H54 (cell line): ENCODE measurements at places on chromosomes 13 and 19.

- DNase-seq = no peak
Observed at GRCh38 chr19:54062643-54063042, 1.1 kb downstream of the VSTM1 start.

GRCh38 chr19:42270346-42271044, 1.4 kb downstream of the CIC start:
- peak; percentile 90 for DNase-seq

DNA sequence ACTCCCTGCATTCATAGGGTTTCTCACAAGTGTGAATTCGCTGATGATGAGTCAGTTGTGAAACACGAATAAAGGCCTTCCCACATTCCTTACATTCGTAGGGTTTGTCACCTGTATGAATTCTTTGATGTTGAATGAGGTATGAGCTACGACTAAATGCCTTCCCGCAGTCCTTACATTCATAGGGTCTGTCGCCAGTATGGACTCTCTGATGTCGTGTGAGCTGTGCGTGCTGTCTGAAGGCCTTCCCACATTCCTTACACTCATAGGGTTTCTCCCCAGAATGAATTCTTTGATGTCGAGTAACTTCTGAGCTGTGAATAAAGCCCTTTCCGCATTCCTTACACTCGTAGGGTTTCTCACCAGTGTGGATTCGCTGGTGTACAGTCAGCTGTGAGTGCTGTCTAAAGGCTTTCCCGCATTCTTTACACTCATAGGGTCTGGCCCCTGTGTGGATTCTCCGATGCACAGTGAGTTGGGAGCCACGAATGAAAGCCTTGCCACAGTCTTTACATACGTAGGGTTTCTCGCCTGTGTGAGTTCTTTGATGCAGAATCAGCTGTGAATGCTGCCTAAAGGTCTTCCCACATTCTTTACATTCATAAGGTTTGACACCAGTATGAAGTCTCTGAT, 30.5 kb upstream of the COX7A1 start:
- no peak for DNase-seq

DNA sequence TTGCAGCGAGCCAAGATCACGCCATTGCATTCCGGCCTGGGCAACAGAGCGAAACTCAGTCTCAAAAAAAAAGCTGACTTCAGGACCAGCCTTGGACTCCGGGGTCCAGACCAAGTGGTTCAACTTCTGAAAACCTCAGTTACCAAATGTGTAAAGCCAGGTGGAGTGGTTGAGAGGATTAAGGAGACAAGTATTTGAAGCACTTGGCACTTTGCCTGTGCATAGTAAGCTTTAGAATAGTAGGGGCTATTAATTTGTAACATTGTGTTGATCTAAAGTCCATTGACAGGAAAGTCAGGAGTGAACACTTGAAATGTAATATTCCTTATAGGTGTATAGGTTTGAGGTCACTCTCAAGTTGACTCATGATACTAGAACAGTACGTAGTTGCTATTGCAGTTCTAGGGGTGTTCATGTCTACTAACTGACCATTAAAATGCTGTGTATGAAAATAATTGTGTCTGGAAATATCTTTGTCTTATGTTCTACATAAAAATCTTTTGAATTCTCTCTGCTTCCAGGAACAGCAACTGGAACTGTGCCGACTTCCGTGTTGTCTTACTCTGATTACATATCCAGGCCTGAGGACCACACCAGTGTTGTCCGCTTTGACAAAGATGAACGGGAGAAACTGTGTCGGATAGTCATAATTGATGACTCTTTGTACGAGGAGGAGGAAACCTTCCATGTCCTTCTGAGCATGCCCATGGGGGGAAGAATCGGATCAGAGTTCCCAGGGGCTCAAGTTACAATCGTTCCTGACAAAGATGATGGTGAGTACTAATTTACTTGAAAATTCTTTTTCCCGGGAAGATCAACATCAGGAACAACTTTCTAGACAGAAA, 97.4 kb downstream of the FREM2 start:
- DNase-seq = no peak

DNA sequence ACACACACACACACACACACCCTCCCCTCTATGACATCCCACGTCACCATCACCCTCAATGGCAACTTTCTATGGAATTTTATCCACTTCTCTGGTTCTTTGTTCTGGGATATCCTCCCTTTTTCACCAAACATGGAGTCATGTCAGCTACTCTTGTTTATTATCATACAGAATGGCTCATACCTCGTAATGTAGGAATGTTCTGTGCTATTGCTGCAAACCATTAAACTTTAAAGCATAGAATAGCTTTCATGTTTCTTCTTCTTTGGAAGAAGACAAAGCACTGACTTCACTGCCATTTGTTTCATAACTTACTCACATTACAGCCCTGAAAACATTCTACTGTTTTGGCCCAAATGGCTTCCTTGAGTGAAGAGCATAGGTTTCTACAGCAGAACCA, 163.4 kb downstream of the FOXO1 start:
- no peak for DNase-seq

GRCh38 chr13:113585896-113586295, 1.3 kb downstream of the TFDP1 start:
- DNase-seq = no peak

DNA sequence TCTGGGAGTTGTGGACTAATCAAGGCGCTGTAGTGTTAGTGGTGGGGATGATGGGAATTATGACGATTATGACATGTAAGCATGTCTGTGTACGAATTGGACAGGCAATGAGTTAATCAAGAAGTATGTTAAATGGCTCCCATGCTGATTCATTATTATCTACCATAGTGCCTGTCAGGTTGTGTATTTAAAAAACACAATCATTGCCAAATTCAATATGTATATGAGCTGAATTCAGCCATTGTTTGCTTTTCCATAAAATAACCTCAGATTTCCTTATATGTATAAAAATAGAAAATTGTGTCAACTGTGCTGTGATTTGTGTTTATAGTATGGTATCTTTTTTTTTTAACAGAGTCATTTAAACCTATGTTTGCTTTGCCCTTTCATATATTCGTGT, 37.1 kb downstream of the PCCA start:
- no peak for DNase-seq

DNA sequence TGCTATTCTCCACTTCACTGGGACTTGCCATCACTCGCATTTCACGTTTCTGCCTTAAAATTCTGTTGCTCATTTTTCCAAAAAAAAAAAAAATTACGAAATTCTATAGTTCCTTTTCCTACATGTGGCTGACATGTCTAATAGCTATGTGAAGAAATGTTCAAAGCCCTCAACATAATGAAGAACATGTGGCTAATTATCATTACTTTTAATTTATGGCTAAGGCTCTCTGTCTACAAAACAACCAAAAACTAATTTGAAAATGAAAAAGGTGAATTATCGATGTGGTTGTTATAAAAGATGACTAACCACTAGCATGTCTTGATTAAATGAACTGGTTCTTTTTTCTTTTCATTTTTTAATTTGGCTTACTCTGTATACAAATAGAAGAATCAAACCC, 940.0 kb downstream of the EFNB2 start:
- DNase-seq = no peak

DNA sequence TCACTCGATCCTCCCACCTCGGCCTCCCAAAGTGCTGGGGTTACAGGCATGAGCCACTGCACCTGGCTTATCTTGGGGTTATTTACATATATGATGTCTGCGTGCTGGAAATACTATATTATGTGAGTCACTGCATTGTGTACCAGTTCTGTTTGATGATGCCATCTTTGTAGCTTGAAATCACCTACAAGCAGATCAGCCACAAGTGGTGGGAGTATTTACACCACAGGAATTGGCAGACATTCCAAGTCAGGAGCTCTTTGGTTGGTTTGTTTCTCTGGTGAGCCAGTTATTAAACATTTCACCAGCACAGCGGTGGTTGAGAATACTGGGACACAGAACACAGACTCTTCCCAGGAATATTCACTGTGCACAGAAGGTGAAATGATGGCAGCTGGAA, 4.5 kb upstream of the TIMM44 start:
- no peak for DNase-seq

- no peak for DNase-seq
Observed at GRCh38 chr13:69857183-69857821, 250.3 kb upstream of the ATXN8OS start.

DNA sequence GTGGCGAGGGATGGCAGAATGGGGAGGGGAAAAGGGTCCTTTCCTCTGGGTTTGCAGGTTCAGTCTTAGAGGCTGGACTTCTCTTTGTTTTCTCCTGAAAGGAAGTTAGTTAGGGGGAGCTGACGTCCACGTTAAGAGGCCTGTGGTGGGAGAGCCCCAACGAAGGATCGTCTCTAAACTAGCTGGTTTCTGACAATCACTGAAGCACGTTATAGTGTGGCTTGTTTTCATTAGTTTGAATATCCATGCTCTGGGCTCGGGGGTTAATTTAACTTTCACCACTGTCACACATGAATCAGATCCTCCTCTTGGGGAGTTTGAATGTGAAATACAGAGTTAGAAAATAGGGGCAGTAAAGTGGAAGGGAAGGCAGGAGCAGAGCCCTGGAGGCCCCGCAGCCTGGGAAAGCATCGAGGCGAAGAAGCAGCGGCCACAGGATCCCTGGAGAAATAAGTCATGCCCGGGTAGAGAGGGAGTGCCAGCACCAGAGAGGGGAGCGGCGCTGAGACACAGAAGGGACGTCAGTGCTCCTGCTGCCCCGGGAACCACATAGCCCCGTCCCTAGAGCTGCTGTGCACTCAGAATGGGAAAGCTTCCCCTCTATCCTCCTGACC, 31.1 kb upstream of the AMER2 start:
- DNase-seq = no peak

- no peak for DNase-seq
Observed at GRCh38 chr19:2923510-2923909, 21.3 kb downstream of the ZNF77 start.

DNA sequence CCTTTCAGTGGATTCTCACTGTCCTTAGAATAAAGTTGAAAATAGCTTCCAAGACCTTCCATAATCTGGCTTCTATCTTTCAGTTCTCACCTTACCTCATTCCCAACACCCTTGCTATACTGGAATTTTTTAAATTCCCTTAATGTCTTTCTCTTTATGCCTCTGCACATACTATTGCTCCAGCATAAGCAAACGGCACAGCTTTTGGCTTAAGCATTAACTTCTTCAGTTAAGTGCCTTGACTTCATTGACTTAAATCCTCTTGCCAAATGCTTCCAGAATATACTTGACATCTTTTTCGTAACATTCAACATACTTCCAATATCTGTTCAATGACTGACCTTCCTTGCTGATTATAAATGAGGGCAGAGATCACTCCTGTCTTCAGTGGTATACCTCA, 34.0 kb downstream of the SERPINE3 start:
- no peak for DNase-seq

DNA sequence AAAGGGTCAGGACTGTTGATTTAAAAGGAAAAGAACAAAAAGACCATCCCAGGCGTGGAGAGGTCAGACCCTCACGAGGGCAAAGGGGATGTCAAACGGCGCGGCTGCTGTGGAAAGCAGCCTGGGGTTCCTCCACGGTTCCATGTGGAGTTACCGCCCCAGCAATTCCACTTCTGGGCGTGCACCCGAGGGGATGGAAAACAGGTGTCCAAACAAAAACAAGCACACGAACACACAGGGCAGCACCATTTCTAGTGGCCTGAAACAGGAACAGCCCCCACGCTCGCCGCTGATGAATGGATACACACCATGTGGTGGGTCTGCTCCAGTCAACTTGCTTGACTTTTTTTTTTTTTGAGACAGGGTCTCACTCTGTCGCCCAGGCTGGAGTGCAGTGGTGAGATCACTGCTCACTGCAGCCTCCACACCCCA, 11.2 kb downstream of the AP3D1 start:
- no peak for DNase-seq

DNA sequence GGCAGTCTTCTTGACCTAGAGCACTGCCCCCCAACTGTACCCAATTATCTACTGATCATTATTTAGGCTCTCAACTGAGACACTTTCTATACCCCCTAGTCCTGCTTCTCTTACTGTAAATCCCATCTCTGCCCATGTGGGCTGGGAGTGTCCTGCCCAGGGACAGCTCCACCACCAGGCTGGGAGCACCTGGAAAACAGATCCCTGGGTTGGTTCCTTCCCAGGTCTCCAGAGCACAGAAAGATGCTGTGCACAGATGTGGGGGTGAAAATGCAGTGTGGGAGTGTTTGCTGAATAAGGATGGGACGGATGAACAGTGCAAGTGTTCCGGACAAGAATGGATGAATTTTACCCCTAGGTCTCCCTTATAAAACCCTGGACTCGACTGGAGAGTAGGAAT, 12.7 kb downstream of the CYP4F2 start:
- DNase-seq = no peak

GRCh38 chr13:21364916-21365315, 94.2 kb downstream of the ZDHHC20 start:
- no peak for DNase-seq

DNA sequence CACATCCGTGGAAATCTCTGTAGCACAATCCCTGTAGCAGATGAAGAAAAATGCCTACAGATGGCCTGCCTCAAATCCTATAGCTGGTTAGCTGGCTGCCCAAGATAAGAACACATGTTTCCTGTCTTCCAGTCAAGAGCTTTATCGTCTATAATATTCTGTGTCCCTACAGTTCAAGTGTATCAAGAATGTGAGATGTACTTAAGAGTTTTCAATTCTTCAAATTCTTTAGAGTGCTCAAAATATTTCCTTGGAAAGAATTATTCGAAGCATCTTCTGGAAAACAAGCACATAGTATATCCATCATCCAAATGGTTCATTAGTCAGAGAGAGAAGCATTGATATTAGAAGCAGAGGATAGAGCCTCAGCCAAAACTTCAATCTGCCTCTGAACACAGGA, 239.8 kb downstream of the COG6 start:
- DNase-seq = no peak

DNA sequence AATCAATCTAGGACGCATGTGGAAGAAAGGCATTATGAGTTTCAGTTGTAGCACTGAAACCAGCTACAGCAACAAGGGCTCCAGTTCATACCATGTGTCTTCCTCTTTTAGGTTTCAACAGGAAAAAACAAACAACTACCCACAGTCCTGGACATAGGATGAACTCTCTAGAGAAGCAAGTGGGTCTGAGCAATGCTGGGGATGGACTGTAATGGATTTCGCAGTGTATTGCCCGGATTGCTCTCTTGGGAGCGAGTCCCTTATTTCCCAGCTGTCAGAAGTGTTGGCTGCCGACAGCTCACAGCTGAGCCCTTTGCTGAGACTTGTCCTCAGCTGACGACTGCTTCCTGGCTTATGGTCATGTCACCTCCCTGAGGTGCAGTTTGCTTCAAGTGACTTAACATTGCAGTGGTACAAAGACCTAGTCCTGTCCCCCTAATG, 12.1 kb upstream of the MYCBP2 start:
- no peak for DNase-seq
